NCI-H1092 treated with DMSO at 0.1 percent for 48 hours (cell line): ENCODE measurements at places on chromosomes 3 and 15.

- DNase-seq = no peak
Measured at GRCh38 chr15:39549912-39550311, 31.0 kb upstream of the THBS1 start.

- peak; percentile 73 for DNase-seq
Measured at GRCh38 chr3:127544192-127544802, 46.2 kb downstream of the TPRA1 start.

DNA sequence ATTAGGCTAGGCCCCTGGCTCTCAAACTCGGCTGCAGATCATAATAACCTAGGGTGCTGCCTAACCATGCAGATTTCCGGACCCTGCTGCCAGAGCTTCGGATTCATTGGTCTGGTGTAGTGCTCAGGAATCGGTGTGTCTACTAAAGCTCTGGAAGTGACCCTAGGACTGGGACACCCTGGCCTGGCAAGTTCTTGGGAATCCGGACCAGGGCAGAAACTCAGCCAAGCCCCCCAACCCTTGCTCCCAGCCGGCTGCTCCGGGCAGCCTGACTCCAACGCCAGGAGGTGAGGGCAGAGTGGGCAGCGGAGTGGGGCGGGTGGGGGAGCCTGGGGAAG, 23.0 kb downstream of the IGDCC3 start:
- no peak for DNase-seq

DNA sequence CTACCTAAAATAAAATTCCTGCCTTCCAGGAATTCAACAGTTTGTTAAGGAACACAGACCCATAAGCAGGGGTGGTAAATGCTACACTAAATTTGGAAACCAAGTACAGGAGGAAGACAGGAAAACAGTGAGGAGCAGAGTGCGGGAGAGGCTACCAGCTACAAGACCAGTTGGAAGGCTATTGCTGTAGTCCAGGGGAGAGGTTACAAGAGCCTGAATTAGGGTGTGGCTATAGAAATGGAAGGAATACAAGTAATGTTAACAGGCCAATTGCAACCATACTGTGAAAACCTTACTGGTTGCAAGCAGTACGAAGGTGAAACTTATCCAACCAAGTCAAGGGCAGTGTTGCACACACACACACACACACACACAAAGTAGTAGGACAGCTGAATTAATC, 880 bp upstream of the ARMC8 start:
- no peak for DNase-seq

DNA sequence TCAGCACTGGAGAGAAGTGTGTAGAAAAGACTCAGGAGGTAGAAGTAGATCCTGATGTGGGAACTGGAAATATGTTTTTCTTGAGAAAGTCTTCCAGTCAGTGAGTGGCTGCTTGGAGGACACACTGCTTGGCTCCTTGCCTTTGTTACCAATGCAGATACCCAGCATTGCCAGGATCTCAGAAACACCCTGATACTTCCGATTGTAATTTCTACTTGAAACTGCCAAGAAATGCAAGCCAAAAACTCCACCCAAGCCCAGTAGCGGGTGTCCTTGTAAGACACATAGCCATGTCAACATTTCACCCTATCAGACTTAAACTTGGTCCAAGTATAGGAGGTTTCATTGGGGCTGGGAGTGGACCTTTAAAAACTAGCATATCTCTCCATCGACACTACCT, 141.8 kb downstream of the ALDH1A2 start:
- no peak for DNase-seq

GRCh38 chr3:194536871-194537637, 50.3 kb upstream of the ATP13A3 start:
- DNase-seq = peak; percentile 75

DNA sequence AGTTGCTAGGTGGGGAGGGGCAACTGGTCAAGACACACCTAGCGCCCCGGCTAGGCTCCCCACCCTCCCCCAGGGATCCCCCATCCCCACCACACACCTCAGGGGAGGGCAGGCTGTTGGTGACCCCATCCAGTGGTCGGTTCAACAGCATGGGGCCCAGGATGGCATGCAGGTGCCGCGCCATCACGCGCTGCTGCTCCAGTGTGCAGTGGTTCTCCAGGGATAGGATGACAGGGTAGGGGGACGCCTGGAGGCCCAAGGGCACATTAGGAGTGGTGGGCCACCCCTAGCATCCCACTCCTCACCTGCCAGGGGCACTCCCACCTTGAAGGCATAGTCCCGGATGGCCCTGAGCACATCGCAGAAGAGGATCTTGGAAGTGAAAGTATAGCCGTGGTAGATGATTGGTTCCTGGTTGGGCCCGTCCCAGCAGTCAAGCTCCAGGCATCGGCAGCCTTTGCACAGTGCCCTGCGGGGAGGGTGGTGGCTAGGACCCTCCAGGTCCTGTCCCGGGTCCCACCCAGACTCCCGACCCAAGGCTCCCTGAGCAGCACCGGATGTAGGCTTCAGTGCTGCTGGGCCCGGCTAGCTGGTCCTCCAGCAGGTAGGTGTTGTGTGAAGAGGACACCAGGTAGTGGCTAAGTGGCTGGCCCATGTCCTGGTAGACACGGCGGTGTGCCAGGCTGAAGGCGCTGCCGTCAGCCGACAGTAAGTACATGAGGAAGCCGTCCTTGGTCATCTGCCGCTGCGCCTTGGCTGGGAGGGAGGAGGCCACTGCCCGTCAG, 19.4 kb downstream of the VILL start:
- DNase-seq = no peak
